ENCODE measurements at places on chromosomes 1 and 21.

DNA sequence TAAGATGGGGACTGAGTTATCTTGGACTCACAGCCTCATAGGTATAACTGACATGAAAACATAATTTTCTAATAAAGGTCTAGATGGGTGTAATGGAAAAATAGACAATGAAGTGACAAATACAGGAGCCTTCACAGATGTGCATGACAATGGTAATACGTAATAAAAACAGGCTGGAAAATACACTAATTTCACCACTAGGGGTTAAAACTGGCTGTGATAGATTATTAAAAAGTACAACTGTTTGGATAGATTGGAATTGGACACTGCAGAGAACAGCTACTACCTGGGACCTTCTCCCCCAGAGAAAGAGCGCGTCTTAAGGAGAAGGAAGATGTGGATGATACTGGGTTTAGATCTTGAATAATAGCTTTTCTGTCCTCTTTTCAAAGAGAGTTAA lies 9.8 kb downstream of the KAZN start:
- no peak for DNase-seq

DNA sequence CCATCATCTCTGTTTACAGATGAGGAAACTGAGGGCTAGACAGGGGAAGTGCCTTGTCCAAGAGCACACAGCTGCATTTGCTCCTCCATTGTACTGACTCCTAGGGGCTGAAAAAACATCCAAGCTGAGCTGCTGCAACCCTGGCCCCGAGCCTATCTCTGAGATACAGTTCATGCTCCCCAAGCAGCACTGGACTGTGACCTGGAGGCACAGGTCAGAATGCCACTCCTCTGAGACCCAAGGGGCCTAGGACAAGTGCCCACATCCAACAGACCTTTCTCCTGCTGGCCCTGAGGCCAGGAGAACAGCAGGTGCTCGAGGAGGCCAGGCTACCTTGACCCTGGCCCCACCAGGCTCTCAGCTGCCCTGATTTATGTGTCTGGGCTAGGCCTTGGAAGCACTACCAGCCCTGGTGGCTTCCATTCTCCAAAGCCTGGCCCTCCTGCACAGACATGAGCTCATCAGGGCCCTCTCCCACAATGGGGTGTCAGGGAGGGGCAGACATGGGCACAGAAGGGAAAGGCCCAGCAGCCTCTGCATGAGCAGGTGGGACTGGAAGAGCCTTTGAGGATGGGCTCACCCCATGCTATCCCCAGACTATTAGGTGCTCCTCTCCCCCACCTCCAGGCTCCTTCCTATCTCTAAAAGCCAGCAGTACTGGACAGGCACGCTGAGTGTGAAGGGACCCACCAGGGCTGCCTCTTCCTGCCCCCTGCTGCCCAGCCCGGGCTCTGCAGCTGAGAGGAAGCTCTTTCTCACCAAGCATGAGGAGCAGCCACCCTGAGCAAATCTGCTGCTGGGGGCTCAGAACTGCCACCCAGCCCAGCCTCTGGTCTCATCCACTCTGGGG lies 18.8 kb downstream of the ADGRB2 start:
- no peak for DNase-seq

GRCh38 chr1:208156741-208157140 lies 87.4 kb downstream of the PLXNA2 start:
- no peak for DNase-seq

DNA sequence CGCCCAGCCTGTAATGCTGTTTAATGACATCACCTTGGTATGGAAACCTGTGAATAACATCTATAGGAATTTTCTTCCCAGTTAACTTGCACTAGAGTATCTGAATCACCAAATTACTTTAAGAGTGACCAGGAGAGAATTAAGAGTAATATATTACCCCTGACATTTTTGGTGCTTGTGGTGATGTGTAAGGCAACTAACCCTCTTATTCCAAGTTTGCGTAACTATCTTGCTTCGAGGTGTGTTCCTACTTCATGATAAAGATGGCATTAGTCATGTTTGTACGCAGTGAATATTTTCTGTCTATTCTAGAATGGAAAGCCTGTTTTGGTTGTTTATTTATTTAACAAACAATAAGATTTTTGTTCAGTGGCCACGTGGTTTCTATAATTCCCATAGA lies 131.3 kb downstream of the ZP4 start:
- DNase-seq: no peak

DNA sequence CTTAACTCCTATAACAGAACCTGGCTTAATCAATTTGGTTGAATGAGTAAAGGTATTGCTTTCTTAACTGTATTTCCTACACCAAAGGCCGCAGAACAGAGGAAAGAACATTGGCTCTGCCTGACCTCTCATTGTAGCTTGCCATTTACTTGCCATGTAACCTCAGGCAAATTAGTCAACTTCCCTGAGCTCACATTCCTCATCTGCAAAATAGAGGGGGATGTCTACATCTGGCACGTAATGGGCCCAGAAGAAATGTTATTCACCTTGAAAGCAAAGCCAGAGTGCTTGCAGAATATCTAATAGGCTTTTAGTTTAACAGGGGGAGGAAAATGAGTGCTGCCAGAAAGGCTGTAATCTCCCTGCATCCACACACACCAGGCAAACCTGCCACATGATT lies 44.3 kb downstream of the LAMC2 start:
- no peak for DNase-seq

DNA sequence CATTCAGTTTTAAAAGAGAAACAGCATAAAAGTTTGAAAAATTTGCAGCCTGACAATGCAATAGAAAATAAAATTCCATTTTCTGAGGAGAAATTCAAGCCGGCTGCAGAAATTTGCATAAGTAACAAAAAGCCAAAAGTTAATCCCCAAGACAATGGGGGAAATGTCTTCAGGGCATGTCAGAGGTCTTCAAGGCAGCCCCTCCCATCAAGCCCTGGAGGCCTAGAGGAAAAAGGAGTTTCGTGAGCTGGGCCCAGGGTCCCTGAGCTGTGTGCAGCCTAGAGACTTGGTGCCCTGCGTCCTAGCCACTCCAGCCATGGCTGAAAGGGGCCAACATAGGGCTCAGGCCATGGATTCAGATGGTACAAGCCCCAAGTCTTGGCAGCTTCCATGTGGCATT lies 74.6 kb downstream of the PIK3R3 start:
- DNase-seq: no peak

- DNase-seq: no peak
Observed at GRCh38 chr1:67537667-67538018, 107.4 kb upstream of the SERBP1 start.

DNA sequence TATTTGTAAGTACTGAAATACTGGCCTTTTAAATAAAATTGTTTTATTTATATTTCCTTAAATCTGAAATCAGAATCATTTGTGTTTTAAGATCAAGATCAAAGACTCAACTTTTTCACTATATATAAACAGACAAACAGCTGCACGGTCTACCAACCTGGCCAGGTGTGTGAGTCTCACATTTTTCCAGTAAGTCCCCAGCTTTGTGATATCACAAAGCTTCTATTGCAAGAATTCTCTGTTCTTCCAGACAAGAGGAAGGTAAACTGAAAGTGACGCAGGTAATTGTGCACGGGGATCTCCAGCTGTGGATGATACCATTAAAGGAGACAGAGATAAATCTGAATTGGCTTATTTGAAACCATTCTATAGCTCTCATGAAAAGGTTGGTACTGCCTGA lies 41.2 kb upstream of the CYP2J2 start:
- DNase-seq: no peak

DNA sequence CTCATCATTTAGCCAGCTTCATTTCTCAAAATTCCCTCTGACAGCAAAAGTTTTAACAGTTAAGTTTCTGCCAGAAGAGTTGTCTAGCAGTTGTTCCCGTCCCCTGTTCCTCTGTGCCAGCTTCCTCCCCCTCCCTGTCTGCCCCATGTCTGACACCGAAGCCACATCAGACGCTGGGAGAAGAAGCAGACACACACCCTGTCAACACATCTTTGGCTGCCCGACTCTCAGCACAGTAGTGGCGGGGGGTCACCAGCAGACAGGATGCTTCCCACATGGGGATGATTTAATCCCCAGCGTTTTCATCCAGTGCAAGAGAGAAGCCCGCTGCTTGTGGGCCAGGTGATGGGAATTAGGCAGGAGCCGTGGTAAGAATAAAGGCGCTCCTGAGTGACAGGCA lies 379.4 kb upstream of the RUNX1 start:
- DNase-seq: no peak

GRCh38 chr1:9643351-9644256 lies 7.9 kb upstream of the PIK3CD start:
- DNase-seq: no peak

- no peak for DNase-seq
Observed at GRCh38 chr1:171740987-171741871, 636 bp downstream of the VAMP4 start.

- no peak for DNase-seq
Observed at GRCh38 chr1:48673332-48674105, 103.2 kb downstream of the BEND5 start.

DNA sequence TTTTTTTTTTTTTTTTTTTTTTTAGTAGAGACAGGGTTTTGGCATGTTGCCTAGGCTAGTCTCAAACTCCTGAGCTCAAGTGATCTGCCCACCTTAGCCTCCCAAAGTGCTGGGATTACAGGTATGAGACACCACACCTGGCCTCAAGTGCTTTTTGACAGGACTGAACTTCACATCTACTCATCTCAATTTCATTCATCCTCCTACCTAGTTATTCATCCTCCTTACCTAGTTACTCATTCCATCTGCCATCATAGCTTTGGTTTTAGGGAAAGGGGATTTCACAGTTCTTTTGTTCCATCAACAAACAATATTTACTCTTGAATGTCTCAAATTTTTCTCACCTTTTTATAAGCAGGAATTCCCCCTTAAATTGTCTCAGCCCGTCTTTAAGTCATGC lies 38.6 kb upstream of the RALGPS2 start:
- DNase-seq: no peak

DNA sequence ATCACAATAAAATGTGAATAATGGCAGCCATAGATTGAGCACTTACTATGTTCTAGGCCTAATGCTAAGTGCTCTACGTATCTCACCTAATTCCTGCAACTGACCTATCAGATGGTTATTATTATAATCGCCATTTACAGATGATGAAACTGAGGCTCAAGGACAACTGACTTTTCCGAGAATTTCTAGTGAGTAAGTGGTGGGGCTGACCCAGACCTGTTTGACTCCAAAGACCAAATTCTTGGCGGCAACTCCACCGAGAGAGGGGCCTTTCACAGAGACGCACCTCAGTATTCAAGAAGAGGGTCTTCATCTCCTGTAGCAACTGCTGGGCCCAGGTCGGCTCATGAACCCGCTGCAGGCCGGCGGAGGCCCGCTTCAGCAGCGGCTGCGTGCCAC lies 573 bp downstream of the TMEM234 start:
- no peak for DNase-seq

DNA sequence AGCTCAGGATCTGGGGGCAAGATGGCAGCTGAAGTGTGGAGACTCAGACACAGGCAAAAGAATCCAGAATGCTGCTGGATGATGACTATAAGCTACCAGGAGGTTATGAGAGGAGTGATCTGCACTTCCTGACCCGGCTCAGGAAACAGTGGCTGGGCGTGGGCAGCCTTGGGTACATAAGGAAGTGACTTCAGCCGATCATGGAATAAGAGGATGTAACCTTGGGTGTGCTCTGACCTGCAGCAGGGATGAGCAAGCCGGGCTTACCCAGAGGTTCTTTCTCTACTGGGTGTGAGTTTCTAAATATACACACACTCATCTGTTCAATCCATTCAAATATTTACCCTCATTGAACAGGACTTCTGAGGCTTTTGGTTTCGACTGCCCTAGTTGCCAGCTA lies 62.7 kb downstream of the CD34 start:
- no peak for DNase-seq

DNA sequence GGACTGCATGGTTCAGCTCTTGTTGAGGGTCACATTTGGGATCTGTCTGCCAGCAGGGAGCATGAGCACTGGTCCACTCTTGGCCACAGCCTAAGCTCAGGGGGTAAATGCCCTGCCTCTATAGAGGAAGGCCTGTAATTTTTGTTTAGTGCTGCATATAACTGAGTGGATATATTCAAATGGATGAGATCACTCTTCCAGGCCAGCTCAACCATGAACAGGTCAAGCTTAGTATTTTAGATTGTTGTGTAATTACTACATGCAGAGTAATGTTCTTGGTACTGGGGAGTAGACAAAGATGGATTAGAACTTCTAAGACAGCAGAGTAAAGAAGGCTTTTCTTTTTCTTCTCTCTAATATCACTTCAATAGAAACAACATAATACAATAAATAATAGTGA lies 376.9 kb downstream of the GPATCH2 start:
- no peak for DNase-seq

- no peak for DNase-seq
Observed at GRCh38 chr21:41921021-41921420, 32.8 kb downstream of the C2CD2 start.

- no peak for DNase-seq
Observed at GRCh38 chr1:96772349-96772748, 50.8 kb downstream of the PTBP2 start.

GRCh38 chr1:78622548-78622947 lies 2.3 kb downstream of the IFI44L start:
- DNase-seq: no peak

- DNase-seq: no peak
Observed at GRCh38 chr1:30045304-30046090, 677.9 kb downstream of the MATN1 start.

- no peak for DNase-seq
Observed at GRCh38 chr1:53410701-53411100, 48.5 kb upstream of the DMRTB1 start.

DNA sequence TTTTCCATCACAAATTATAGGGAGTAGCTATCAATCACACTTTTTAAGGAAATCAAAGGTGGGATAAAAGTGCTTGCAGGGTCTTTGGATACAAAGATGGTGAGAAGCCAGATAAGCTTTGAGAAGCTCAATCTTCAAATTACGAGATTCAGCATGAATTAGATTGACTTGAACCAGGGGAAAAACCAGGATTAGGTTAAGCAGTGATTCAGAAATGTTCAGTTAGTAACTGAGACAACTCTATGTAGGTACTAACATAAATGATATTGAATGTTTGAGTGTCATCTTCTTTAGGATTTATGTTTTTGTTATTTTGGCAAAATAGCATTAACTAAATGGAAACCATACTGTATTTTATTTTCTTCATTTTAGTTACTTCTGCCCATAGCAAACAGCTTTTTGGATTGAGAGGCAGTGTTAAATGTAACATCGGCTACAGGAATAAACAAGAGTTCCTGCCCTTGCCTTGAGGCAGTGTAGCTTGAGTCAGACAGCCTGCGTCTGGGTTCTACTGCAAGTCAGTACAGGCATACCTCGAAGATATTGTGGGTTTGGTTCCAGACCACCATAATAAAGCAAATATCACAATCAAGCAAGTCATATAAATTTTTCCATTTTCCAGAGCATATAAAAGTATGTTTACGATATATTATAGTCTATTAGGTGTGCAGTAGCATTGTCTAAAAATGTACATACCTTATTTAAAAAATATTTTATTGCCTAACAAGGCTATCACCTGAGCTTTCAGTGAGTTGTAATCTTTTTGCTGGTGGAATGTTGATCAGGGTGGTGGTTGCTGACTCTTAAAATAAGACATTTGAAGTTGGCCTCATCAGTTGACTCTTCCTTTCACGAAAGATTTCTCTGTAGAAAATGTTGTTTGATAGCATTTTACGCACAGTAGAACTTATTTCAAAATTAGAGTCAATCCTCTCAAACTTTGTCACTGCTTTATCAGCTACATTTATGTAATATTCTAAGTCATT lies 36.9 kb upstream of the BACH1 start:
- DNase-seq: no peak
